ENCODE measurements at places on chromosomes 3 and 15.

- DNase-seq = no peak
Measured at GRCh38 chr3:158731486-158731885, 771 bp downstream of the RARRES1 start.

DNA sequence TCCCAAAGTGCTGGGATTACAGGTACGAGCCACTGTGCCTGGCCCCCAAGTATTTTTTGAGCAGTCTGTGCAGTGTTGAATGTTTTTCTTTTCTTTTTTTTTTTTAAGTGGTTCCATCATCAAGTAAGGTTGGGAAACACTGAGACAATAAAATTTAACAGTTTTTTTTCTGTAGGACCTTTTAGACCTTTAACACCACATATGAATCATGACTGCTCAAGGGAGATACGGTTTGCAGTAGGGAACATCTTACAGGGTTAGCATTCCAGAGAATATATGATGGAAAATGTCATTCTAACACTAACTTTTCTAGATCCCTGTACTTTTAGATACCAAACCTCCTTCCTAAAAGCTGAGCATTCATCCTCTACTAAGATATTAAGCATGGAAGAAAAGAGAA, 41.7 kb downstream of the SNX4 start:
- DNase-seq = no peak

- DNase-seq = no peak
Measured at GRCh38 chr3:189269365-189269764, 97.6 kb downstream of the TPRG1 start.

DNA sequence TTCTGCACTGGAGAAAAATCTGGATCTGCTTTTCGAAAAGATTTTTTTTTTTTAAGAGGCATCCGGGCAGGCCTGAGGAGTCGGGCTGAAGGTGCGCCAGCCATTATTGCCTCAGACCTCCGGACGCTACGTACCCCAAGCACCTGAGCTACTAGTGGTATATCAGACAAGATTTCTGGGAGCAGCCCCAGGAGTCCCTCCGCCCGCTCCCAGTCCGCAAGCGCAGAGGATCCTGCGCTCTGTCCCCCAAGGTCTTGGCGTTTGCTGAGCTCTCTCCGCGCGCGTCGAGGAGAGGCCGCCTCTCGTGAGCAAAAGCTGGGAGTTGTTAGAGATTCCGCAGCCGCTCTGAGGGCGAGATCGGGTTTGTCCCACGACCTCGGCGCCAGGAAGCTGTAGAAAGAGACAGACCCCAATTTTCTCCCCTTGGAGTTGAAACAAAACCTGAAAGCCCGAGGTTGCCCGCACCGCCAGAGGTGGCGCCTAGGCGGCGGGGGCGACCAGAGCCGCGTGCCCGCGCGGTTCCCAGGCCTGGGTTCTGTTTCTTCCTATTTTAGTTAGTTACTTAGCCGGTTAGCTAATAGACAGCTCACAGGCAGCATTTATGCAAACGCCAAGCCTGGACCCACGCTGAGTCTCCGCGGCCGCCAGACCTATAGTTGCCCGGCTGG, 72.5 kb upstream of the POLG start:
- no peak for DNase-seq

GRCh38 chr3:16059081-16059537, 115.4 kb upstream of the GALNT15 start:
- DNase-seq = no peak

DNA sequence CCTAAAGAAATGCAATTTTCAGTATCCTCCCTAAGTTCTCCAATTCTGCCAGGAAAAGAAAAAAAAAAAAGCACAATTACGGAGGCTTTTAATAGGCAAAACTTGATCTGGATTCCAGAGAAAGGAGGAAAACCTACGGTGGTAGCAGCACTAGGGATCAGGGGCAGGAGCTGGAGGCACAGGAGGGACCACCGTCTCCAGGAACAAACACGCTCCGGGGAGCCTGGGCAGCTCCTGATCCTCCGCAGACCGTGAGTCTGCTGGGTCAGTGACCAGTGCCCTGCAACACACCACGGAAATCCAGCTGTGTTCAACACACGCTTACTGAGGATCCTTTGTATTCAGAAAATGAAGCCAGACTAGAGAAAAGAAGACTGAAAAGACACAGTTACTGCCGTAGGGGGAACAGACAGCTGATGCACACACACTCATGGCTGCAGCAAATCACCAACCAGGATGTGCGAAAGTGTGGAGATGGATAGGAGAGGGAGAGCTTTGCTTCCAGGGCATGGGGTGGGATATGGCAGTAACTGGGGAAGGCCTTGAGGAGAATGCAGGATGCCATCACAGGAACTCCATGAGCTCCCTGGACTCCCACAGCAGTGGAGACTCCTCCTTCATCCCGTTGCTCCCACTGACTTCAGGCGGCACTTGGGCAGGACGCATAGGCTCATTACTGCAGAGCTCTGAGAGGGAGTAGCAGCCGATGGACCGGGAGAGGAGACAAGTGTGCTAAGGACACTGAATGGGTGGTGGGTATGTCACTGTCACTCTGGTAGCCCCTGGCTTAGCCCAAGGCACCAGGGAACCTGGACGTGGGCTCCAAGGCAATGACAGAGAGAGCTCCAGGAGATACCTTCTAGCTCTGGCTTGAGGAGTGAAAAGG, 167.0 kb downstream of the ATP10A start:
- DNase-seq = peak; percentile 44

DNA sequence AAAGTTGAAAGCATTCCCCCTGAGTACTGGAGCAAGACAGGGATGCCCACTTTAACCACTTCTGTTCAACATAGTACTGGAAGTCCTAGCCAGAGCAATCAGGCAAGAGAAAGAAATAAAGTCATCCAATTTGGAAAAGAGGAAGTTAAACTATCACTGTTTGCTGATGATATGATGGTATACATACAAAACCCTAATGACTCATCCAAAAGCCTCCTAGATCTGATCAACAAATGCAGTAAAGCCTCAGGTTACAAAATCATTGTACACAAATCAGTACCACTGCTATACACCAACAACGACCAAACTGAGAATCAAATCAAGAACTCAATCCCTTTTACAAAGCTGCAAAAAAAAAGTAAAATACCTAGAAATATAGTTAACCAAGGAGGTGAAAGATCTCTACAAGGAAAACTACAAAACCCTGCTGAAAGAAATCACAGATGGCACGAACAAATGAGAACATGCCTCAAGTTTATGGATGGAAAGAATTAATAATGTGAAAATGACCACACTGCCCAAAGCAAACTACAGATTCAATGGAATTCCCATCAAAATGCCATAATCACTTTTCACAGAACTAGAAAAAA, 40.3 kb downstream of the RPL39L start:
- no peak for DNase-seq

DNA sequence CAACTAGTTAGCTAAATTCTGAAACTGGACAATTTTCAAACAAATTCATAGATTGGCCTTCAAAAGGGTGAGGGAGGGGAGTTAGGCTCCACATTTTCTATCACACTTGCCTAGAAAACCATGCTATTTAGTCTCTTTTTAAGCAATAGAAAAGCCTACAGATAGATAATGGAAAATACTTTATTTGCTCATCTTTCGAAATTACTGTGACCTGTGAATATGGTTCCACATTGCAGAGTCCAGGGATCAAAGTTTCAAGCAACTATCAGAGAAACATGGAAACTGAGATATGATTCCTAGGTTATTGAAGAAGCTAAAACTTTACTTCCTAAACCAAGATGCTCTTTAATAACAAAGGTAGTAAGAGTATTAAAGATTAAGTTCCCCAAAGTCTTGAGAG, 176.6 kb upstream of the NECTIN3 start:
- no peak for DNase-seq

DNA sequence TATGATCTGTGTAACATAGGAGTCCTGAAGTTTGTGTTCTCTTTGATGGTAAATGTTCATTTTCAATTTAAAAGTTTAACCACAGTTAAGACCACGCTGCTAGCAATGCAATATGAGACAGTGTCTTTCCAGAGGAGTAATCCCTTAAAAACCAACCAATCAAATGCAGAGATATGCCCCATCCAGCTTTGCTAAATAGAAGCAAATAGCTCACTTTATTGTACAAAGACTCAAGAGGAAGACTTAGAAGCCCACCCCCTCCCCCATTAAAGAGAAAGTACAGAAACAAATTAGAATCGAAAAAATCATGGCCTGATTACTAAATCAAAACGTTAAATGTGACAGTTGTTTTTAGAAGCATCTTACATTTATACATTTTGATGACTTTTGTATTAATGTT, 2.1 kb upstream of the ANP32A start:
- no peak for DNase-seq

DNA sequence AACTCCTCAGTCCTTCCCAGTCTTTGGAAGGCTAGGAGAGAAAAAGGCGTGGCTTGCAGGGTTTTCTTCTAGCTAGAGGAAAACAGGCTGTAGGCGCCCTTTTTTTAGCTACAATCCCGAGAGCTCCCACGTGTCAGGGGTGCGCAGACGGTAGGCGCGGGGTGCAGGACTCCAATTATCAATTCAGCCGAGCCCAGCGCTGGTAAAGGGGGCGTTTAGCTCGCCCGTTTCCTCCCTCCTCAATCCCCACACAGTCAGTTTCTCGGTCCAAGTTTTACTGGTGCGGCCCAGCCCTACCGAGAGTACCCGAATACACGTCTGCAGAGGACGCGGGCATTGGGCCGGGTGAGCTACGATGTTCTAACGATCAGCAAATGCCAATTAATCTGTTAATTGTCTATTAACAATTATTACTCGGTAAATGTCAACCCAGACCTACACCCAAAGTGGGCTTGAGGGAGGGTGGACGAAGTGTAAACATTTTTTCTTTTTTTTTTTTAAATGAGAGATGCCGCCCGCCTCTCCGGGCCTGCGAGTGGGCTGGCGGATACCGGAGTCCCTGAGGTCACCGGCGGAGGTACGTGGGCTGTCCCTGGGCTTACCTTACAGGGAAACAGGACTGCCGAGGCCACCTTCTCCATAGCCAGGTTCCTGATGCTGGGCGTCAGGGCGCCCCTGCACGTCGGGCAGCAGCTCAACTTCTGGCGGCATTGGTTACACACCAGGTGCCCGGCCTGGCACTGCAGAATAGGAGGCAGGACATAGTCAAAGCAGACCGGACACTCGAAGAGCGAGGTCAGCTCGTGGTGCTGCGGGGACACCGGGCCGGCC, 923 bp downstream of the SIAH2 start:
- DNase-seq = peak; percentile 72

DNA sequence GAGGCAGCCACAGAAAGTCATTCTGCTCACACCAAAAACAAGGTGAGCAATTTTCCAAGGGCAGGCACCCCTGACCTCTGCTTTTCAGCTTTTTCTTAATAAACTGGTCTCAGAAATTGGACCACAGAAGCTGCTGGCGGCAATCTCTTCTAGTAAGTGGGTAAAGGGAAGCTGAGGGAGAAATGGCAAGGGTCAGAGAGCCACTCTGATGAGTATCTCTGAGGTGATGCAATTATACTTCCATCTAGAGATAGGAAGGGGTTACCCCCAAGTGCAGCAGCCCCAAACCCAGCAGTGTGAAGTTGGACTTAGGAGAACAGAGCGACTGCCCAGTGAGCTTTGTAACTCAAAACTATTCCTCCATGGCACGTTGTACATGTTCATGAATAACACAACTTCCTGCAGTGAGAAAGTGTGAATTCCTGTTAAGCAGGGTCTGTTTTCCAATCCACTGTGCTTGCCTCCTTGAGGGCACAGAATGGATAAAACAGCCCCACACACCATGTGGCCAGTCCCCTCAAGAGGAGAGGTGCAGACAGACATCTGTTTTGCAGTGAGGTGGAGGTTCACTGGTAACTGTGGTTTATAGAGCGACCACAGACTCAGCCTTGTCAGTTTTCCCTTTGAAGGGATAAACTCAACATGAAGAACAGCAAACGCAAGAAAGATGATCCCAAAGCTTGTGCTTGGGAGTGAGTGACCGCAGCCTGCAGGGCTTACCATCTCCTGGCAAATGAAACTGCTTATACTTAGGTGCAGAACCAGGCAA, 683.4 kb upstream of the CFAP20DC start:
- no peak for DNase-seq

GRCh38 chr15:48144889-48145288, 24.1 kb downstream of the SLC24A5 start:
- DNase-seq = no peak

- DNase-seq = no peak
Measured at GRCh38 chr3:53473422-53473821, 21.0 kb upstream of the CACNA1D start.

DNA sequence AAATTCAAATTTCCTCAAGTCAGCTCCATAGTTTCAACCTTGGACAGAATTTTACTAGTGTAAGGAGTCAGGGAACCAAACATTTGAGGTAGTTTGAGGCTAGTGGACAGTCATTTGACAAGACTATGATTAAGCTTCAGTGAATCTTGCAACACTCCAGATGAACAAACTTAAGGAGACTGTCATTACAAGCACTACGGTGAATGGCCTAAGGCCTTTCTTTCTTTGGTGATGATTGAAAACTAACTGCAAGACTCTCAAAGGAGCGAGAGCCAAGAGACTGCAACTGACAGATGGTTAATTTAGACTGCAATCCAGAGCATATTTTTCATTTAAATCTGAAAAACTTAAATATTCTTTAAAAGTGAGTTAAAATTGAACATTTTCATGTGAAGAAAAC, 272.3 kb upstream of the NECTIN3 start:
- no peak for DNase-seq

DNA sequence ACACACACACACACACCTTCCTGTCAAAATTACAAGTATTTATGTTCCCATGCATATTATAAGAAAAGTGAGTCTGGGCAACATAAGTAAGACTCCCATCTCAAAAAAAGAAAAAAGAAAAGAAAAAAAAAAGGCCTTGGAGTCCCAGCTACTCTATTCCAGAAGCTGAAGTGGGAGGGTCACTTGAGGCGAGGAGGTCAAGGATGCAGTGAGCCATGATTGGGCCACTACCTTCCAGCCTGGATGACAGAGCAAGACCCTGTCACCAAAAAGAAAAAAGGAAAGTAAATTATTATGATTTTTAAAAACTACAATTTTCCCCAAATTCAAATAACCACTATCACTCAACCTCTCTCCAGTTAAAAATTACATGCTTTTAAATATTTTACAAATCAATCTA, 113.1 kb downstream of the STAG1 start:
- DNase-seq = no peak

DNA sequence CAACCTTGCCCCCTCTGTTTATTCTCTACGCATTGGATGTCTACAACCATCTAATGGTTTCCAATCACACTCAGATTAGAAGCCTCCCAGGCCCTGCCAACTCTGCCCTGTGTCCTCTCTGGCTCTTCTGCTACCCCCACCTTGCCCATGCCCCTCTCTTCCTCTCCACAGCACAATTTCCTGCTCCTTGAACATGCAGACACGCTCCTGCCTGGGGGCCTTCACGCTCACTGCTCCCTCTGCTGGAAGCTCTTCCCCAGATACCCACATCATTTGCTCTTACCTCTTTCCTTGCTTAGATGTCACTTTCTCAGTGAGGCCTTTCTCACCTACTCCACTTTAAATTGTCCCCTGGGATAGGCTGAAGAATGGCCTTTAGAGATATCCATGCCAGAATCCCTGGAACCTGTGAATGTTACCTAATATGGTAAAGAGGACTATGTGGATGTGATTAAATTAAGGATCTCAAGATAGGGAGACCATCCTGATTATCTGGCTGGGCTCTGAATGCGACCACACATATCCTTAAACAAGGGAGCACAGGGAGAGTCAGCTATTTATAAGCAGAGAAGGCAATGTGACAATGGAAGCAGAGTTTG, 9.9 kb downstream of the KY start:
- no peak for DNase-seq

- no peak for DNase-seq
Measured at GRCh38 chr3:62110443-62111225, 262.7 kb downstream of the FEZF2 start.

- no peak for DNase-seq
Measured at GRCh38 chr3:99396651-99397275, 241.6 kb upstream of the COL8A1 start.

- DNase-seq = no peak
Measured at GRCh38 chr3:10992943-10993728, 588 bp downstream of the SLC6A1 start.
